Effector CD4-positive, alpha-beta T cell (primary cell): ENCODE measurements at places on chromosomes 5 and 9.

DNA sequence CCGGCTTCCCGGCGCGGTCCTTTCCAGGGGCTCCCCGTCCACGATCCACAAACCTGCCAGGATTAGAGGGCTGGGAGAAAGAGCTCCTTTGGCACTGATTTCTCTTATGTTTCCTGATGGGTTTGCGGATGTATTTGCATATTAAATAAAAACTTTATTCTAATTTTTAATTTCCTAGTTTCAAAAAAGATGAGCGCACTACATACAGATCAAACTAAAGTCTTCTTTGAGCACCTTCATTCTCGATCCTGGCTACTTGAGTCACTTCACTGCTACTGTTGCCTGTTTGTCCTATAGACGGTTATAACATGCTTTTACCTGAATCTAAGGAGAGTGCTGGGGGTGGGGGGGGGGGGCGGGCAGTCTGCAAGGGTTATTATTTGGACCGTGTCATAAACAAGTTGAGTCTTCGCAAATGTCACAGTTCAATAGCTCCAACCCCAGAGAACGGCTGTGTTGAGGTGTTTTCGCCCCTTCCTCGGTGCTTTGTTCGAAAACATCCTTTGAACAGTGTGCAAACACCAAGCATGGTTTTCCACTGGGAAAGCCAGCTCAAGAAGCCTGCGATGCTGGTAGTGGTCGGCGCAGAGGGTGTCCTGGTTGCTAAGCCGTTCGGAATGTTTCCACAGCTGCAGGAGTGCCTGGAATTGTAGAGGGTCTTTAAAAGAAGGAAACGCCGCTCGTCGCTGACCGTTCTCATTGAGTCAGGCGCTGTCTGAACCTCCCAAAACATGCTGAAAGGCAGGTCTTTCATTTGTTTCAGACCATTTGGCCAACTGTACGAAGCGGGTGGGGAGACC is 1.1 kb upstream of the STK10 start:
- DNase-seq, result no peak

- no peak for DNase-seq
Measured at GRCh38 chr9:108109927-108110690, 620.5 kb upstream of the KLF4 start.

GRCh38 chr9:133610845-133611244 is 1.7 kb upstream of the FAM163B start:
- no peak for DNase-seq

GRCh38 chr9:130499804-130500263 is 55.1 kb downstream of the ASS1 start:
- no peak for DNase-seq

GRCh38 chr5:134749415-134749814 is 9.2 kb upstream of the DDX46 start:
- DNase-seq, result no peak

GRCh38 chr9:73541923-73542322 is 390.3 kb downstream of the ANXA1 start:
- no peak for DNase-seq

DNA sequence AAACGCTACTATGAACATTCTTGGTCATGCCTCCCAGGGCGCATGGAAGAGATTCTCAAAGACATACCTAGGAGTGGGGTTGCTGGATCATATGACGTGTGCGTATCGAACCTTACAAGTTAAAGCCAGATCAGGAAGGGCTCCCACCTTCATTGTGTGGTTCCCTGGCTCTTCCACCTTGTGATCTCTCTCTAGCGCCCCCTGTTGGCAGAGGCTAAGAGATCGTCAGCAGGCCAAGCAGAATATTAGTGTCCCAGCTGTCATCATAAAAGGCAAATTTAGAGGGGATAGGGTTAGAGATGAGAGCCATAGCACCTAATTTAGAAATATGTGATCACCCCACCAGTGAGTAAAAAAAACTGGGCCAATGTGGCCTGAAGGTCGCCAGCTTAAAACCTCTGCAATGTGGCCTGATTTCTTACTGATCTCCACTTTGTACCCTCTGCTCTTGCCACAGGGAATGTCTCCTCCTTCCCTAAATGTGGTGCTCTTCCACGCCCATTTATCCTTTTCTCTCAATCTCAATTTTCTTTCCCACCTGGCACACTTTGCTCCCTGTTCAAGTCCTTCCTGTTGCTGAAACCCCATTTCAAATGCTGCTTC is 91.7 kb upstream of the SHB start:
- peak; percentile 45 for DNase-seq

GRCh38 chr5:136038635-136039034 is 9.8 kb downstream of the TGFBI start:
- no peak for DNase-seq

DNA sequence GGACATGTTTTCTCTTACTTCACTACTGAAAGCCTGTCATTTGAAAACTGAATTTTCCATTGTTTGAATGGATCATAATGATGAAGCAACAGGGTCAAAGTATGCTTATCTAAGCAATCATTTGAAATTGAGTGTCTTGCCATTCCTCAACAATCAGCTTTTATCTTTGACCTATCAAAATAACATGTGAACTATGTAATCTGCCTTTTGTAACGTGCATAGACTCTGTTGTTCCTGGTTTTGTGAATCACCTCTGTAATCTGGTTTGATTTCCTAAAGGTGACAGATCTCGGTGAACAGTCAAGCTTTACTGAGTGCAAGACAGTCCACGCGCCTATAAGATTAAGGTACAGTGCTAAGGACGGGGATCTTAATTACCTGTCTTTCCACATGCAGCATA is 3.3 kb downstream of the MEF2C start:
- no peak for DNase-seq

DNA sequence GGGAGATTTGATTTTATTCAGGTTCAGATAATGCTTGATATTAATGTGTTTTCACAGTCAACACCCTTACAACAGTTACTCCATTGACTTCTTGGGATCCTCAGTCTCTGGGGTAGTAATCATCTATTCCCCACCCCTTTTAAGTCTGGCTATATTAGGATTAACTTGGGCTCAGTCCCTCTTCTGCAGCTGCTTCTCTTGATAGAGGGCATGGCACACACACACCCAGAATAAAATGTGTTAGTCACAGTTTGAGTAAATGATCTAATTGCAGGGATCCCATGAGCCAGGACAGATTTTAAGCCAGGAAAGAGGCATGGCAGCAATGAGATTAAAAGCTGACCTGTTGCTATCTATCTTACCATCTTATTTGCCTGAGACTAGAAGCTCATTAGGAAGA is 53.7 kb upstream of the VLDLR start:
- no peak for DNase-seq

DNA sequence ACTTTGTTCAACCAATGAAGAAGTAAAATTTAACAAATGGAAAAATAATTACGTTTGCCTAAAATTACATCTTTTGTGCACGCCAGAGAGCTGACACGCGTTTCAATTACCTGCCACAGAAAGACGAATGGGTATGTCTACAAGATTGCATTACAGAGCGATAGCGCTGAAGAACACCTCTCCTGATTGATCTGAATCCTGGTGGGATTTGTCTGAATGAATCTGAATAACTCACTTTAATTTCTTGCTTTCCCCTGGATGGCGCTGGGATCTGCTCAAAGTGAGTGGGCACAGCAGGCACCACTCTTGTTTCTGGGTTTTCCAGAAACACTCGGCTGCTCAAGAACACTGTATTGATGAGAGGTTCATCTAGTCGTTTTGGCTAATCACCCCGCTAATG is 148.8 kb upstream of the TBC1D2 start:
- no peak for DNase-seq

GRCh38 chr9:121609822-121610637 is 41.4 kb upstream of the DAB2IP start:
- DNase-seq, result no peak

DNA sequence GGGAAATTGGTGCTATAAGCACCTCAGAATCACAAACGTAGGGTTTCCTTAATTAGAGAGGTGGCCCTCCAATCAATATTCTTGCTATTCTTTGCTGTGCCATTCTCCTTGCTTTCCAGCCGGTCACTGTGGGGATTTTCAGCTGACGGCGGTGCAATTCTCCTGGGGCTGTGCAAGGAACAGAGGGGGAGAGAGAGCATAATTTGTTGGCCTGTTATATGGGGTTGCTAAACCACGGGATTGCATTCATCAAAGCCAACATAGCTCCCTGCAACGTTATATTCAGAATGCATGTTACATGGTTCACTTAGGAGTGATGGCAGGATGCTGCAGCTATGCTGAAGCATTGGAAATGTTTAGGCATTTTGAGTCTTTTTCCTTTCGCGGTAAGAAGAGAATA is 441.3 kb upstream of the CLINT1 start:
- DNase-seq, result no peak

- no peak for DNase-seq
Measured at GRCh38 chr9:113837334-113837733, 38.8 kb upstream of the ZNF618 start.

DNA sequence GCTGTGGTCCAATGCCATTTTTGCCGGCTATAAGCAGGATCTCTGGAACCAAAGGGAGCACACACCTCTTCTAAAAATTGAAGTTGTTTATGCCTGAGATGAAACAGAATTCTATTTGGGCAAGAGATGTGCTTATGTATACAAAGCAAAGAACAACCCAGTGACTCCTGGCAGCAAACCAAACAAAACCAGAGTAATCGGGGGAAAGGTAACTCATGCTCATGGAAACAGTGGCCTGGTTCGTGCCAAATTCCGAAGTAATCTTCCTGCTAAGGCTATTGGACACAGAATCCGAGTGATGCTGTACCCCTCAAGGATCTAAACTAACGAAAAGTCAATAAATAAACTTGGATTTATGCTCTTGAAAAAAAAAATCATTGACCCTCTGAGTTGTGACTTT is 178.7 kb downstream of the CEMIP2 start:
- DNase-seq, result no peak

- no peak for DNase-seq
Measured at GRCh38 chr9:113526231-113526746, 62.8 kb downstream of the RGS3 start.

GRCh38 chr5:43601454-43602260 is 1.3 kb upstream of the NNT start:
- DNase-seq, result no peak

DNA sequence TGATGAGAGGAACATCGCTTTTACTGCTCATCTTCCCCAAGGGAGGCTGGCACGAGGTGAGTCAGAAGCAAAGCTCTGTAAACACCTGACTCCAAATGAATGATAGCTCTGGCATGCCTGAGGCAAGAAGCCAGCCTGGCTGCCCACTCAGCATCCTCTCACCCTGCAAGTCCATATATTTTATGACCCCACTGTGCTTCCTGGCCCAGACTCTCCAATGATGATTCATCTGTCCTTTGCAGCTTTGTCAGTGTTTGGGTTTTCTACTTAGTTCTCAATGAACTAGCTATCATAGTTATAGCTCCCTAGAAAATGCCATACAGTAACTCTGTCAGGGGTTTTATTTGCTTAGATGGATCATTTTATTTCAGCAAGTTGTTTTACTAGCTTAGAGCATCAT is 52.1 kb upstream of the FSTL4 start:
- no peak for DNase-seq

- DNase-seq, result no peak
Measured at GRCh38 chr5:79990205-79990597, 861 bp downstream of the MTX3 start.

- DNase-seq, result no peak
Measured at GRCh38 chr5:130546211-130546610, 618.8 kb downstream of the HINT1 start.
